ENCODE measurements at places on chromosomes 2 and 18. TPM values are rescaled to one million over a fixed set of nuclear protein-coding genes. Genes with fewer than 3 reads are reported as not detected.

FAP gene
- 5.9 TPM for total RNA-seq

RAPGEF4 gene
- total RNA-seq = 11.2 TPM

UGT1A7 gene
- not detected for total RNA-seq

PRSS56 gene
- not detected for total RNA-seq

GRCh38 chr18:11963991-11964484 is 17.3 kb upstream of the IMPA2 start:
- H3K27me3 ChIP-seq = no peaks in the 10 kb centered on the region
- peaks cover 2% of the 10 kb centered on the region for H3K4me1 ChIP-seq
- no peak overlapping the region for H3K27ac ChIP-seq

GRCh38 chr2:196239622-196240587 is 68.5 kb upstream of the STK17B start:
- H3K27me3 ChIP-seq = no peaks in the 10 kb centered on the region
- no peak for DNase-seq
- no peak overlapping the region for H3K4me3 ChIP-seq

- H3K4me1 ChIP-seq = peaks cover 12% of the 10 kb centered on the region
- H3K36me3 ChIP-seq = no peaks in the 10 kb centered on the region
- H3K4me3 ChIP-seq = no peak overlapping the region
- H3K27me3 ChIP-seq = no peaks in the 10 kb centered on the region
- no peak overlapping the region for H3K27ac ChIP-seq
Measured at GRCh38 chr18:7754258-7754657, 187.1 kb downstream of the PTPRM start.

DNA sequence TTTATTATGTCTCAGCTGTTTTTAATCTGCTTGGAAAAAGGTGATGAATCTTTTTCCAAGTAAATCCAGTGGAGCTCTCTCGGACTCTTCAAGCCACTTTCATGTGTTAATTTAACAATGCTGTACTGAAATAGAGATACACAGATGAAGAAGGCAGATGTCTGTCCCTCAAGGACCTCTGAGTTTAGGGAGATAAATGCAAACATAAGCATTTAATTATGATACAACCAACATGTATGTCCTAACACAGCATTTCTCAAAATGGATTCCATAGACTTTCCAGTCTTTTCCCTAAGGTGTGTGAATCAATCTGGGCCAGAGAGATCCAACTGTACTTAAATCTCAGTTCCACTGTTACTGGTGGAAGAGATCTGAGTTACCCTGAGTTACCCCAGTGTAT is 262.4 kb downstream of the RND3 start:
- H3K4me3 ChIP-seq = no peak overlapping the region
- no peaks in the 10 kb centered on the region for H3K4me1 ChIP-seq
- no peaks in the 10 kb centered on the region for H3K27me3 ChIP-seq
- no peak for DNase-seq

- no peaks in the 10 kb centered on the region for H3K27me3 ChIP-seq
- H3K36me3 ChIP-seq = no peaks in the 10 kb centered on the region
Measured at GRCh38 chr2:234730066-234730640, 221.7 kb upstream of the SH3BP4 start.

DNA sequence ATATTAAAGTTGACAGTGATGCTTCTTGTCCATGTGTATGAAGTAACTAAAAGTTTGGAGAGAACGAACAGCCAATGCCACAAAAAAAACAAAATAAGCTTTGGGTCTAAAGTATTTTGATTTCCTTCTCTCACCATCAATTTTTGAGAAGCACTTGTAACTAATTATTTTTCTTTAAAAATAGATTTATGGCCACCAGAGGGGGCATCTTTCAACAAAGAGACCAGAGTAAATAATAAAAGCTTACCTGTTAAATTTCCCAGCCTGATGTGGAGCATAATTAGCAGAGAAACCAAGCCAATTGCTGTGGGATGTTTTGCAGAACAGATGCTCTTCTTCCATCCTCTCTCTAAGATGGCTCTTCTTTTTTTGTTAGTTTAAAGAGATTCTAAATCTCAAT is 29.0 kb downstream of the LINC00305 start:
- H3K27ac ChIP-seq = no peak overlapping the region
- H3K4me3 ChIP-seq = no peak overlapping the region
- H3K27me3 ChIP-seq = no peaks in the 10 kb centered on the region
- H3K36me3 ChIP-seq = no peaks in the 10 kb centered on the region

- no peak for DNase-seq
- H3K4me1 ChIP-seq = no peaks in the 10 kb centered on the region
- no peaks in the 10 kb centered on the region for H3K27me3 ChIP-seq
Measured at GRCh38 chr2:235139956-235140800, 188.4 kb downstream of the SH3BP4 start.

DNA sequence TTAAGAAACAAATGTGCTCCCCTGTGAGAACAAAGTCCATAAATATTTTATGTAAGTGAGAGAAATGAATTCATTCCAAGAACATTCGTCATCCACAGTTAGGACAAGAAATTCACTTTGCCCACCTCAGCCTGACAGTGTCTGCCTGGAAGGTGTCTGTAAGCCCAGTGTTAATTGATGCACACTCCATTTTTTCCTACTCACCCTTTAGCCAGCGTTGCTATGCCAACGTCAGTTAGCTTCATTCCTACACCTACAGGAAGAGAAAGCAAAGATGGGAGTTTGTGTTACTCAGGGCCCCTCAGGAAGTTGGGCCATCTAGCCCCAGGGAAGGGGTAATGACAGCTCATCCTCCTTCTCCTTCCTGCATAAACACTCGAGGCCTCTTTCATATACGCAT is 131.0 kb downstream of the ALPK2 start:
- DNase-seq = no peak
- H3K4me3 ChIP-seq = no peak overlapping the region
- peaks cover 1% of the 10 kb centered on the region for H3K4me1 ChIP-seq
- H3K36me3 ChIP-seq = no peaks in the 10 kb centered on the region
